Stimulated activated CD4-positive, alpha-beta T cell treated with anti-CD3 and anti-CD28 coated beads, Interleukin-12 subunit alpha, Interleukin-12 subunit beta, amount 100 ng/mL, for 24 hours (primary cell): ENCODE measurements at places on chromosomes 6 and 20.

DNA sequence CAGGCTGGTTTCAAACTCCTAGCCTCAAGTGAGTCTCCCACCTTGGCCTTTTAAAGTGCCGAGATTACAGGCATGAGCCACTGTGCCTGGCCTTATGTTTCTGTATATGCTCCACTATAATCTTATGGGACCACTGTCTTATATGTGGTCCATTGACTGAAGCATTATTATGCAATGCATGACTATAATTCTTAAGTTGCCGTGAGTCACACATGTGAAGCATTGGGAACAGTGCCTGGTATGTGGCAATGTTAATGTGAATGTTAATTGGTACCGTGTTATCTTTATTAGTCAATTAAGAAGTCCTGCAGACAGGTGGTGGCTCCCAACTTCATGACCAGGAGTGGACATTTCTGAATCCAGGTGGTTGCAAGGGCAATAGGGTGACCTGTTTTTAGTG, 14.7 kb upstream of the ASXL1 start:
- DNase-seq, result no peak

DNA sequence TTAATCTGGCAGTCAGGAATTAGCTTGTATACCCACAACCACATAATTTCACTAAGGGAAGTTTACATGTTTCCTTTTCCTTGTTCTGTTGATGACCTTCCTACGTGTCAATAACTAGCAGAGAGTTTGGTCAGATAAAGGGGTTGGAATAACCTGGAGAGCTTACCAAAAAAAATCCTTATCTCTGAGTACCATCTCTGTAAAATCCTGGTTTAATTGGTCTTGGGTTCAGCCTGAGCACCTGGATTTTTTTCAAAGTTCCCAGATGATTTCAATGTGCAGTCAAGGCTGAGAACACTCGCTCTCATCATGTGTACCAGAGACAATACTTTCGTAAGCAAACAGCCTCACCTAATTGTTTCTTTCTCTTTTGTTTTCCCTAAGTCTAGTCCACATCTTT, 483.8 kb upstream of the FLRT3 start:
- DNase-seq, result no peak

- no peak for DNase-seq
Observed at GRCh38 chr20:46402331-46402811, 4.0 kb downstream of the ELMO2 start.

- no peak for DNase-seq
Observed at GRCh38 chr6:163955756-163956155, 541.2 kb downstream of the QKI start.

- DNase-seq, result no peak
Observed at GRCh38 chr20:5400164-5400762, 83.5 kb upstream of the PROKR2 start.

DNA sequence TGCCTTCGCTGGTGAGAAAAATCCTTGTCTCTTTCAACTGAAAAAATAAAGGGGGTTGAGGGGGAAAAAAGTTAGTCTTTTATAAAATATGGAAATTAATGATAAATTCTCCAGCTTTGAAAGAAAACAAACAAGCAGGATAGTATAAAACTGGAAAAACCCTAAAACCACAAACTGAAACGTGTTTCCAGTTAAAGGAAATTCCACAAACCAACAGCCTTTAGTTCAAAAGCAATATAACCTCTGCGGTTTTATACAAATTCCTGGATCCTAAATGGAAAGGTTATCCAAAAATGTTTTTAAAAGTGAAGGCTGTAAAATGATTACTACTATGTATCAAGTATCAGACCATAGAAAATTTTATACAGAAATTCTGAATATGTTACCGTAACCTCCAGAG, 55.6 kb downstream of the BMP5 start:
- DNase-seq, result no peak
